ENCODE measurements at places on chromosomes 13 and 19.

- no peak for DNase-seq
Measured at GRCh38 chr19:8305798-8306197, 2.4 kb downstream of the CD320 start.

DNA sequence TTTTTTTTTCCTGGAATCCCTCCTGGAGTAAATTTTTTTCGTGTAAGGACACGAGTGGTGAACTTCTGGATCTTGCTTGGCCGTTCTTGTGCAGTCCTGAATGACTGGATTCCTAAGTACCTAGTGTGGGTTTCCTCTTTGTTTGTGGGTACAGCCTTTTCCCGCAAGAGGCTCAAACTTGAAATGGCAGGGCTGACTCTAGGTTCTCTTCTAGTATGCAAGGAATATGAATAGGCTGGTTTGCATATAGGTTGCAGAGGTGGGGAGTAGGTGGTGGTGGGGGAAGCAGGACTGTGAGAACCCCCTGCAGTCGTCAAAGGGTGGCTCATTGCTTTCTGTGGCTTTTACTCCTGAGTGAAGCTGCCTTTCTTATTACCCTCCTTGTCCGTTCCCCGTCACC lies 13.6 kb downstream of the UBAC2 start:
- DNase-seq, result no peak

GRCh38 chr13:114124921-114125320 lies 7.5 kb downstream of the RASA3 start:
- no peak for DNase-seq

DNA sequence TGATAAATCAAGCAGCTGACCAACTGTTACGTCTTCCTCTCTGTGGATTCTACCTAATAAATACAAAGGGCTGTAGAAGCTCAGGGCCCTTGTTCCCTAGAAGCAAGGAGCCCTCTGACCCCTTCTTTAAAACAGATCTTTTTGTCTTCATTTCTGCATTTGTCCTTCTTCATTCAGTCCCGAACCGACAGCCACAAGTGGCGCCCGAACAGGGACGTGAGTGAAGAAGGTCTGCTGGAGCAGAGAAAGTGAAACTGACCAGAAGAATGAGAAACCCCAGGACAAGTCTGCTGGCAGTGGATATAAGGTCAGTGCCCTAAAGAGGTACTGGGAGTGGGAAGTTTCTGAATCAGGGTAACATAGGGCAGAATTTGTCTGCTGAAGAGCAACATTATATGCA lies 13.1 kb downstream of the ZNF773 start:
- no peak for DNase-seq

All from 8988T (cell line).